DMS153 (cell line): ENCODE measurements at places on chromosomes 6 and 20.

DNA sequence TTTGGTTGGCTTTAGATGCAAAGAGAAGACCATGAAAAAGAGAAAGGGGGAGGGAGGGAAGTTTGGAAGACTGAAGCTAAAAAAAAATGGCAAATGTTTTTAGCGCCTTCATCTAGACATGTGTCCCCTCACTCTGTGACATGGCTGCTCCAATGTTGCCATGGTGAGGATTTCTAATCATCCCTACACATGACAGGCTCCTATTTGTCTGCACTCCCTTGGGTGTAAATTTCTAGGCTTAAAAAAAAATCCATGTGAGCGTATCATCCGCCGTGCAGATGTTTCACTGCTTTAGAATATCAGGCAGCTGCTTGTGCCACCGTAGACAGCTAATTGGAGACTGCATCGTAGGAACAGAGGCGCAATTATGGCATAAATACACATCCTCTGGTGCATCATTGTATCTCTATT is 761.1 kb upstream of the MMS22L start:
- peak; percentile 5 for DNase-seq

DNA sequence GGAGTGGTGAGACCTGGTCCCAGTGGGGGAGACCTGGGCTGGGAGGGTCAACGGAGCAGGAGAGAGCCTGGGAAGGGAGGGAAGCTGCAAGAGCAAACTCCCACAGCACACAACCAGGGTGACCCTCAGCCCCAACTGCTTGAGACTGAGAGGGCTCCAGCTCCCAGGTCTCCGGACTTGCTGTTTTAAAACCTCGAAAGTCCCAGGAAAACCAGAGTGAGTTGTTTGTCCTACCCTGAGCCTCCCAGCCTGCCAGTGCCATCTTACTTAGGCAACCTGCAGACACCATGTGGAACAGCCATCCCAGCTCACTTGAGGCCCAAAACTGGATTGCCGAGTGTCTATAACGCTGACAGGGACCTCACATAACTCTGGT is 4.8 kb upstream of the NTSR1 start:
- no peak for DNase-seq

GRCh38 chr20:4774207-4774606 is 52.5 kb downstream of the PRND start:
- DNase-seq, result no peak

DNA sequence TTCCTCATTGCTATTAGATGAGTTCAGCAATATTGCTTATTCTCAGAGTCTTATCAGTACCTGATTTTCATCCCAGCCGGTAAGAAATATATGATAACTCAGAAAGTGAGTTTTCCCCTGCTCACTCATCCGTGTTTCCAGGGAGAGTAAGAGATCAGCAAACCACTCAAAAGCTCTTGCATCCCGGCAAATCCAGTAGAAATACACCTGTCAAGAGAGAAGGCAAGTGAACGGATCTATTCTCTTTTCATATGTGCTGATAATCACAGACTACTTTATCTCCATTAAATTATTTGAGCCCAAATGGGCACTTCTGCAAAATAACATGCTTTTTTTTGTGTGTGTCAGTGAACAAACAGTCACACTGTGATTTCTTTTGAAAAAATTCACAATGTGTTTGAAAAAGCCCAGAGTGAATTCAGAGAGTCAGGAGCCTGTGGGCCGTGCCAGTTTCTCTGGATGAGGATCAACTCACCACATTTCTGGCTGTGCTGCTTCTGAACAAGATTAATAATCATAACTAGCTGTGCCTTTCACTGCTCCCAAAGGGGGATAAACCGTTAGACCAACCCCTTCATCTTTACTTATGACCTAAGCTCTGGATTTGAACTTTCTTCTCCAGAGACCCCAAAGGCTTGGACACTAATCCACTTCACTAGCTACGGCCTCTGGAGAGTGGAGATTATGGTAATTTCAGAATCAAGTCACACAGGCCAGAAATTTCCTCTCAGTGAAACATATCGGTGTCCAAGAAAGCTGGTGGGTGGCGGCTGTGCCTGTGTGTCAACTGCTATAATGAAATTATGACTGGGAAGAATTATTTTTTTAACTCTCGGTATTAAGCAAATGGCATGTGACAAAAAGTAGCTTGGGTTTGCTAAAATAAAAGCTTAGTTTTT is 44.2 kb downstream of the NOX3 start:
- no peak for DNase-seq

- no peak for DNase-seq
Measured at GRCh38 chr20:46699651-46700359, 9.6 kb upstream of the SLC2A10 start.

DNA sequence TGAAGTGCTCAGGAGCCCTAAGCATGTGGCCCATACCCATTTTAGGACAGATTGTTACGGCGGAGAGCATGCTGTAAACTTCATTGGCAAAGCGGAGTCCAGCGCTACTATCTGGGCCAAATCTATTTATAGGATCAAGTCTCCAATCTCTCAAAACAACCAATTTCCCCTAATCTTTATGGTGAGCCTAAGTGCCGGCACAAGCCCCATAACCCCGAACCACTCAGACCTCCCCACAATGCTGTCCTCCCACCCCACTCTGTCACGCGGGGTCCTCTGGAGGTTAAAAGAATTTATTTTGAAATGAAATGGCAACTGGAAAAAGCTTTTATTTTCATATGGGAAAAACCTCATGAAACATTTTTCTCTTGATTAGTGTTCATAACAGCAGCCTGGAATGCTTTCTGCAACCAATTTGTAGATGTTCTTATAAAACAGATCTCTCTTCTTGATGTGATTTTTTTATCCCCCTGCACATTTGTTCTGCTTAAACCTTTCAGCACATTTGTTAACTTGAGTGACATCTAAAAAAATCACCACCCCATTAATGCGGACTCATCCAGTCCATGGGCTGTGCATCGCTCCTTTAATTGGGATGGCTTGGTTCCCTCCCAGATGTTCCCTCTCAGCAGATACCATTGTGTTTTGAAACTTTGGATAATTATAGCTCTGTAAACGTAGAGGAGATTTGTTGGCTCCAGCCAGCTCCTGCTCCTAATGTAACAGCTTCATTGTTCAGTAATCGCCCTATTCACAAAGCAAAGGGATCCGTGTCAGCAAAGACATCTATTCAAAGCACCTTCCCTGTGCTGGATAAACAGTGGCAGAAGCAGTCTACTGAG is 323.6 kb downstream of the CD83 start:
- DNase-seq, result peak; percentile 83

DNA sequence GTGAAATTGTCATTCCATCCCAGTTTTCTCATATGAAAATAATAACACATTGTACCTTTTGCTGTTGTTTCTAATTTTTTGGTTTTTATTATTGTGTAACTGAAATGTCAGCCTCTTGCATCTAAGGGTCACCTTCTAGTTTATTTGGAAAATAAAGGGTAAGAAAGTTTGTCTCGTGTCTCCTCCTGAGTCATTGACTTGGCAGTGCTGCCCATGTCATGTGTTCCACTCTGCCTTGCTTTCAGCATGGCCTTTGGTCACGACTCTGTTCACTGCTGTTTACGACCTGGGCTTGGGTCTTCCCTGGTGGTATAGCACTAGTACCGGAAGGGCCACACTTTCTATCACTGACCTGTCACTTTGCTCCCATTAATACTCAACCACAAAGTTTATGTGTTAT is 171.4 kb upstream of the RSPO3 start:
- DNase-seq, result no peak
